Stimulated activated CD8-positive, alpha-beta memory T cell treated with anti-CD3 and anti-CD28 coated beads, Interleukin-7, amount 100 ng/mL, for 1 hour (primary cell): ENCODE measurements at places on chromosomes 3 and 15.

- DNase-seq = no peak
These were observed 389.8 kb upstream of the KCNMB2 start for GRCh38 chr3:178146406-178146831.

DNA sequence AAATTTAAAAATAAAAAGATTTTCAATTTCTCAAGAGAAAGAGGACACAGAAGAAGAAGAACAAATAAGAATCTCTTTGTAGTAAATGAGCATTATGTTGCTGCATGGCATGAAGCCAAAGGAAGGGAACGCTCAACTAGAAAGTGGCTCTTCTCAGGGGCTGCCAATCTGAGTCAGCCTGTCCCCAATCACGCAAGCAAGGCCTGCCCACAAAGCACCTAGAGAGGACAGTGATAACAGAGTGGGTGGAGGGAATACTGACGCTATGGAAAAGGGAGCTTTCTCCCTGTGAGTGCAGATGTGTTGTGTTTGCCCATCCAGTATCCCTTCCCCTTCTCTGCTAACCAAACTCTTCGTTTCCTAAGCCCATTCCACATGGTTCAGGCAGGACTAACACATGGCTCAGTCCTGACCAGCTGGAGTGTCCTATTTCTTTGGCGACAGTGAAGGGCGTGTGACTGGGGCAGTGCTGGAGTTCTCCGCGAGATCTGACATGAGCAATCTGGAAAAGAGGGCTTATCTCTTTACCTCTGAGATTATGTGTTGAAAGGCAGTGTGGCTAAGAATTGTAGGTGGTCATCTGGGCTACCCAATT lies 14.2 kb downstream of the FBN1 start:
- DNase-seq = no peak

GRCh38 chr15:74156678-74157411 lies 16.7 kb upstream of the ISLR start:
- no peak for DNase-seq

- no peak for DNase-seq
These were observed 13.1 kb upstream of the USP3 start for GRCh38 chr15:63491116-63491827.

- no peak for DNase-seq
These were observed 38.0 kb downstream of the CBLB start for GRCh38 chr3:105830836-105831235.

GRCh38 chr3:184540777-184541681 lies 20.6 kb upstream of the EPHB3 start:
- DNase-seq = peak; percentile 37

DNA sequence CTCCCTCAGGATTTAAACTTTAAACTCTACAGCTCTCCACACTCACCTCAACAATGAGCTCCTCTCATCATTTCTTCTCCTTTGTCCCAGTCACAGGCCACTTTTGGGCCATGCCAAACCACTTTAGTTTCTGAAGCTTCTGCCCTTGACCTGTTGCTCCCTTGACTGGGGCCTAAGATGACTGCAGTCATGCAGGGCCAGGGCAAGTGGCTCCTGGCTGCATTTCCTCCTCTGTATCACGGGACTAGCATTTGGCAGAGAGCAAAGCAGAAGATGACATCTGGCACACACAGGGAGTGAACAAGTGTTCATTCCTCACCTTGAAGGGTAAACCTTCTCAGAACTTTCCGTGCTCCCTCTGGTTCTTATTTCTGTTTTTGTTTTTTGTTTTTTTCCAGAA lies 136.9 kb downstream of the PDE8A start:
- DNase-seq = no peak

- no peak for DNase-seq
These were observed 82.2 kb upstream of the CTDSPL start for GRCh38 chr3:37779289-37780152.

DNA sequence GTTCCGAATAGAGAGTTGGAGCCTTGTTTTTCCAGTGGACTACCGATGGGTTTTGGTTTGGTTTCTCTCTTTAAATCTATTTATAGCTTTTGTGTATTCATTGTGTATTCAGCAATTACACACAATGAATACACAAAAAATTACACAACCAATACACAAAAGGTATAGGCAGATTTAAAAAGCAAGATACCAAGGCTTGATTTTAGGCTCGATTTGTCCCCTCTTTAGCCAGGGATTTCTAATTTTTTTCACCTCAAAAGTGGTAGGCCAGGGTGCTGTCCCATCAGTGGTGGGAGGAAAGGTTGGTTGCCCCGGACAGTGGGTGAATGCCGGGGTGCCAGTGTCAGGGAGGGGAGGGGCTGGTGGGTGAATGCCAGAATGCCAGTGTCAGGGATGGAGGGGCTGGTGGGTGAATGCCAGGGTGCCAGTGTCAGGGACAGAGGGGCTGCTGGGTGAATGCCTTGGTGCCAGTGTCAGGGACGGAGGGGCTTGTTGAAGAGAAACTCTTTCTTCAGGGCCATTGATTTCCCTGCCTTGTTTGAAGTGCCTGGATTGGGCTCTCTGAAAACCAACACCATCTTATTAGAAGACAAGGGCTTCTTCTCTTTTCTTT lies 186.2 kb downstream of the GOLGA6L6 start:
- no peak for DNase-seq

- no peak for DNase-seq
These were observed 44.3 kb downstream of the ZBTB11 start for GRCh38 chr3:101632586-101632985.

- no peak for DNase-seq
These were observed 69.4 kb upstream of the FOXP1 start for GRCh38 chr3:71652781-71653413.

DNA sequence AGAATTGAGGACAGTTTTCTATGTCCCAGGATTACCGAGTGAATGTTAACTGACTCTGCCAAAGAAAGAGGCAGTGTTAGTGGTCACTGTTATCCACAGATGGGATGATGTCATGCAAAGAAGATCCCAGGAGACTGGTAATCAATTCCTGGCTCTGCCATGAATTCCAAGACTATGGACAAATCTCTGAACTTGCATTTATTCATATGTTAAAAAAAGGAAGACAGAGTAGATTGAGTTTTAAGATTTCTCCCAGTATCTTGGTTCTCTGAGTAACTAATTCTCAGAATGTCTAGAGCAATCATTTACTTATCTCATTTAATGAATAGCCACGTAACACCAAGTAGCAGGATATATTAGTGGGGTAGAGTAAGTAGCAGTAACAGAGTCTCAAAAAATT lies 11.5 kb upstream of the MAP3K13 start:
- no peak for DNase-seq

GRCh38 chr3:27221264-27221932 lies 147.8 kb downstream of the NEK10 start:
- DNase-seq = no peak

DNA sequence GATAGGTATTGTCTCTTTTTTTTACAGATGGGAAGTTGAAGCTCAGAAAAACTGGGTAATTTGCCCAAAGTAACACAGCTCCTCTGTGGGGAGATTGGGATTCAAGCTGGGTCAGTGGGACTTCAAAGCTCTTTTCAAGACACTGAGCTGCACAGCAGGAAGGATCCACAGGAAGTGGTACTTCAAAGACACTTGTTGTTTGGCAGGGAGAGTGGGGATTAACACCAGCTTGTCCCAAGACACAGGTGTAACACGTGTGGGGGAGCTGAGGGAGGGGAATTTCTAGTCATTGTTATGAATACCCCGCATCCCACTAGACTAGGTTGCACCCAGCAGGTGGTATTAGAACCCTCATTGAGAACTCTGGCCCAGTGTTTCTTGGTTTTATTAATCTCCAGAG lies 116.0 kb downstream of the FOXB1 start:
- no peak for DNase-seq

DNA sequence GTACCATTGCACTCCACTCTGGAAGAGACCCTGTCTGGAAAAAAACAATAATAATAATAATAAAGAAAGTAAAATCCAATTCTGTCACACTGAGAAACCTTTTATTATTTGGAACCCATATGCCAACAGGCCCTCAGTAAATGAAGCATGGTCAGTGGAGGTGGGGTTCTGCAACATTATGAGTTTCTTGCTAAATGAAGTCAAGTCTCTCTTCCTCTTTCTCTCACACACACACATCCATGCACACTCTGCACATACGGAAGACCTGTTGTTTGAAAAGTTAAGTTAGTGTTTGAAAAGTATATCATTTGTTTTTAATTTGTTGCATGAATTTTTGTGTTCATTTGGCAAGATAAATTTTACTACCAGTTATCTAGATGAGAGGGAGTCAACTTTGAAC lies 27.8 kb downstream of the GAP43 start:
- DNase-seq = no peak

GRCh38 chr3:170038434-170039110 lies 777 bp downstream of the GPR160 start:
- peak; percentile 10 for DNase-seq

DNA sequence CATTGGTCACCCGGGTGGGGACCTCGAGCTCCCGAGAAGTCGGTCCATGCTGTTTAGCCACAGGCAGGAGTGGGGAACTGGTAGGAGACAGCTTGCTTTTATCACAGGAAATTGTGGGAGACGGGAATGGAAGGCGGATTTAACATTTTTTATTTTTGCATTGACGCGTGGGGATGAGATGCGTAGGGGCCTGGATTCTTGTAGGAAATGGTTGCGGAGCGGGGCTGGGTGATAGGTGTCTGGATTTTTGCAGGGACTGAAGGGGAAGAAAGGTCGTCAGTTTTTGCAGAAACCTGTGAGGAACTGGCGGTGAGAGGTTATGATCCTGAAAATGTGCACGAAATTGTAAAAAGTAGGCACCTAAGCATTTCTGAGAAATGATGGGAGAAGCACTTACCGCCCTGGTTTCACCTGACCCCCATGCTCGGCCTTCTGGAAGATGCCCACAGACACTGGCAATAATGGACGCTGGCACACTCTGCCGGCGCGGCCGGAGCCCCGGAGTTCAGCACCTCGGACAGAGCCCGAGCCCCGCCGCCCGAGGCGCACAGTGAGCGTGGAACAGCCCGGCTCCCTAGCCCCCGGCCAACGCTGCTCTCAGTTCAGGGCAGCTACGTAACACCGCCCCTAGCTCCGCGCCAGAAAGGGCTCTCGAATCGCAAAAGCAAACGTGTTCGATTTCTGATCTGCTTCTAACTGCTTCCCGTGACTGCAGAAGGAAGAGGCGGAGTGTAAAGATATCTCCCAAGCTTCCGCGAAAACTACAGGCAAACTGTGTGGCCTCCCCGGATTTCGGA lies 928 bp downstream of the ANKRD34C start:
- no peak for DNase-seq

GRCh38 chr3:161449785-161450184 lies 46.8 kb upstream of the OTOL1 start:
- no peak for DNase-seq

DNA sequence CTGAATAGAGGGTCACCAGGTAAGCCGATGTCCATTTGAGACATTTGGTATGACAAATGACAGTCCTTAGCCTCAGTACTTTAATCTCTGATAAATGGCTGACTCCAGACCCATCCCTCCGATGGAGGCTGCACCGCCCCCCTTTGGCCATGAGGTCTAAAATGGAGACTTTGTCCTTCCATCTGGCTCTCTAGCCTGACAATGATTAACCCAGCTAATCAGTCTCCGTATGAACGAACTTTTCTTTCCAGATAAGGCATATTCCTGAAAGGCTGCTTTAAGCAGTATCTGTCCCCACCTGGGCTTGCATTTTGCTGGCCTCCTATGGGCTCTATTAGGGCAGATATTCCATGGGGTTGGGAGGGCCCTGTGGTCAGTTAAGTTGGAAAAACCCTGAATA lies 10.8 kb upstream of the MYZAP start:
- no peak for DNase-seq

- no peak for DNase-seq
These were observed 219.3 kb downstream of the SLC9A9 start for GRCh38 chr3:143628971-143629370.

- no peak for DNase-seq
These were observed 305.0 kb upstream of the C2CD4B start for GRCh38 chr15:62469874-62470688.

DNA sequence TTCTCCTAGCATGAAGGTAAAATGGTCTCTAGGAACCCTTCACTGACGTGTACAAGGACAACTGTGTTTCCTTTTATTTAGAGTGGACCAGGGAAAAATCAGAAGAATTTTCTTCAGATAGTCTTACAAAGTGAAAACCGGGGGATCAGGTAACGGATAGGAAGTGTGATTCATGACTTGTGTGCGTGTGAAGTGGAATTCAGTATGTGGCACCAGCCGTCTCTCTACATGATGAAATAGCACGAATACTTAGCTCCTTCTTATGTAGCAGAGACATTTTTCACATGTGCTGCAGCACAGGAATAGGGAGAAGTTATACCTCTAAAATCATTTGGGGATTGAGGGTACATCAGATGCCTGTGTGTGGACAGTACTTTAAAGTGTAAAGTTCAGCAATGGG lies 159.2 kb downstream of the MEX3B start:
- DNase-seq = no peak

GRCh38 chr3:69353503-69353902 lies 32.4 kb downstream of the FRMD4B start:
- DNase-seq = no peak

GRCh38 chr3:184769382-184770170 lies 42.4 kb upstream of the VPS8 start:
- DNase-seq = no peak

GRCh38 chr3:101963902-101964362 lies 114.6 kb downstream of the NFKBIZ start:
- no peak for DNase-seq
